ENCODE measurements at places on chromosomes 6 and 20. TPM values are rescaled to one million over a fixed set of nuclear protein-coding genes. Genes with fewer than 3 reads are reported as not detected.

GRCh38 chr6:15329197-15329671, 83.4 kb downstream of the JARID2 start:
- DNase-seq, result no peak

GRCh38 chr6:25346064-25346463, 66.9 kb downstream of the CARMIL1 start:
- no peak for DNase-seq

DNA sequence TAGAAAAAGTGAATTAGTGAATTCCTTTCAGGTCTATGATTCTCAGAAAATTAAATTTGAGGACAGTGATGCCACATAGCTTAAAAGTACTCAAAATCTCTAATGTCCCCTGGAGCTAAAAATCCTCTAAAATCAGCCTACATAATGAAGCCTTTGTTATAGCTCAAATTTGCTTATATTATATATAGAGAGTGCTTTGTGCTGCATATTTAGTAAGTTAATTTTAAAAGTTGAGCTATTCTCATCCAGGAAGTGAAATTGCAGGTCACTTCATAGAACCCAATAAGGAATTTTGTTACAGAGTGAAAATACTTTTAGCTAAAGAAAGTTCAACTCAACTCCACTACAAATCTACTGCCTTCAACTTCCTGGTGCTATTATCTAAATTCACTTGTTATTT, 507.5 kb upstream of the MAP3K7 start:
- no peak for DNase-seq

DNA sequence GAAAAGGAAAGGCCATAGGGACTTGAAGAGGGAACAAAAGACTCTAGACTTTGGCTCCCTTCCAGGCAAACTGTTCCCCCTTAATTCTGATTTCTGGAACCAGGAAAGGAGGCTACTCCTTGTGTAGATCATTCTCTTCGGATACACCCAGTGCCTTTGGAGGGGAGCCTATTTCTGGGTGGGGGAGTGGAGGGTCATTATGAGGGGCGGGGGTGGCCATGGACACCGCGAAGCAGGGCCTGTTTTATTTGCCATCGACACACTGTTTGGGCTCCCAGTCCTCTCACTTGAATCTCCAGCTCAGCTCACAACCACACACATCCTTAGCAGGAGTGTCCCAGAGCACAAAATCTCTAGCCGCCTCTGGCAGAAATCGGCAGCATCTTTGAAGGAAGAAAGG, 132.3 kb downstream of the PXDC1 start:
- no peak for DNase-seq

GRCh38 chr6:93678841-93679454, 259.6 kb upstream of the EPHA7 start:
- no peak for DNase-seq

DNA sequence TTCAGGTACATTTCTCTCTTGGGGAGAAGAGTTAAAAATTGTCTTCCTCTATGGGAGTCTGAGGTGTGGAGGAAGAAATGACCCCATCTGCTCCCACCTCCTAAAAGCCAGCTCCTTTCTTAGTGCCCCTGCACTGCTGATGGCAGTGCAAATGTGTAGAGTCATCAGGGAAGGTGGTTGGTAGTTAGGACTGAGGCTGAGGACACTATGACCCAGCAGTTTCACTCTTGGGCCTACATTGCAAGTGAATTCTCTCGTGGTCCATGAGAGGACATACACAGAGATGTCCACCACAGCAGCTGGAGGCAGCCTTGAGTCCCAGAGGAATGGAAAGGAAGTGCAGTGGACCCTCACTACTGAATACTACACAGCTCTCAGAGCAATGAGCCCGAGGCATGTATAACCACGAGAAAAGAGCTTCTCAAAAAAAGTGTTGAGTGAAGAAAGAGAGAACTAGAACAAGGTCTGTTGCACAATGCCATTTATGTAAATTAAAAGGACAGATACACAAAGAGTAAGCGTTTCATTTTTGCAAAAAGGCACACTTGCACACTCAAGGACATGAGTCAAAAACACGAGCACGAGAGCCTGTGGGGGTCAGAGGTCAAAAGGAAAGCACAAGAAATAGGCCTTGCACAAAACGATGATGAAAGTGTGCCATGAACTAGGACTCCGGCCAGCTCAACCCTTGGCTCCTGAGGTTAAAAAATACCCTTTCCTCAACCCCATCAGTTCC, 308.2 kb upstream of the PRND start:
- no peak for DNase-seq

GRCh38 chr6:157579467-157580031, 198.6 kb downstream of the ZDHHC14 start:
- no peak for DNase-seq

DNA sequence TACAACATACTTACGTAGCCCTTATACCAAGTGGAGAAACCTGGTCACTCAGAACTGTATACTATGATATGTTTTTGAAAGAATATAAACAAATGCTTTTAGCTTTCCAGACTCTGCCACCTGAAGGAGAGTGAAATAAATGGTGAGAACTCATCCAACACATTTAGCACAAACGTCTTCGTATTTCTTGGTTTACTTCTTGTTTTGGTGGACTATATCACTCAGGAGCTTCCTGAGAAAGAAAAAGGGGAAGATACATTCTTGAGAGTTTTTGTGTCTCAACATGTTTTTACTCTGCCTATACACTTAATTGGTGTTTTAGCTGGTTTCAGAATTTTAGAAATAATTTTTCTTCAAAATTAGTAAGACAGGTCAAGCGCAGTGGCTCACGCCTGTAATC, 19.4 kb upstream of the CTAGE9 start:
- DNase-seq, result no peak

DNA sequence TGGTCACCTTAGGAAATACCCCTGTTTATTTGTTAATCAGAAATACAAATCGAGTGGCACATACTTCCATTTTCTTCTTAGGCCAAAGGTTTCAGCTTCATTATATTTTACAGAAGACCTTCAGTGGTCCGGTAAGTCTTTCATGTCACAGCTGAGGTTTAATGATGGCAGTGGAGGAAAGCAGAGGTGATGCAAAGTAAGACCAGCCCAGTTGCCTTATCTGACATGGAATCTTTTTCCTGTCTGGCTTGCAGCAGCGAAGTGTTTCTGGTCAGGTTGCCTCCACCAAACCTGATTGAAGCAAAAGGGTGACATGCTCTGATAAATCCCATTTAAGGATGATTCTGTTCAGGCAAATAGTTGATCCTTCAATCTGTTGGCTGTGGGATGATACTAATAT, 100.0 kb downstream of the PRDM1 start:
- DNase-seq, result peak; percentile 41

GRCh38 chr20:5316188-5317158, at the start of gene PROKR2:
TSS of gene PROKR2 (minus strand) at chr20:5316954. CDS start at chr20:5314369, 2,585 bp downstream.
- DNase-seq, result peak; percentile 56

GRCh38 chr6:7939184-7939863, 28.7 kb upstream of the TXNDC5 start:
- DNase-seq, result no peak

DNA sequence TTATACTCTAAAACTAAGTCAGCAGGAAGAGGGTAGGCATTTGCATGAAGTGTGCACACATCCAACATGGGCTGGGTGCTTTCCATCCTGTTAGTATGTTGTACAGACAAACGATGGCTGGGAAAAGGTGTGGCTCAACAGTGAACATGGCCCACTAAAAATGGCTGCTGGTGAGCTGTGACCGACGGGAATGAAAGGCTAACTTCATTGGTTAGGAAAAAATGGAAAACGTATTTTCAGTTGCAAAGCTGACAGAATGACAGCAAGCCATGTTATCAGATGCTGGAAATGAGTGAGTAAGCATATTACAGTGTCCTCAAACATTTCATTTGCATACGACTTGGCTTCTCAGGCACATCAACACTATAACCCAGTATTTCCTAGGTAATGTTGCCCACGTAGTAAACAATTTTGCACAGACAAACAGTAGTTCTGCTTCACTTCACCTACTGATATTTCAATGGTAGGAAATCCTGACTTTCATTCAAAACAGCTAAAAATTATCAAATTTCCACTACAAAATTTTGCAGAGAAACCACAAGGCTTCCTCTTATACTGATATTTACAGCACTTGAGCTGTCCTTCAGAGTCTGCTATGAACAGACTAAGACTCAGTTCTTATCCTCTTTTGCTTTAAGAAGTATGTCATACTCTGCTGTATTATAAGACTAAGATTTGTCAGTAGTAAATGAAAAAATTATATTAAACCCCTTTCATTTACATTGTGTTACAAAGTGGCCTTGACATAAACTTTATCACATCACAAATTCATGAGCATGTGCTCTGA, 98.9 kb downstream of the IRF4 start:
- DNase-seq, result peak; percentile 59

GRCh38 chr6:37985355-37985754, 165.8 kb downstream of the ZFAND3 start:
- peak; percentile 83 for DNase-seq

DNA sequence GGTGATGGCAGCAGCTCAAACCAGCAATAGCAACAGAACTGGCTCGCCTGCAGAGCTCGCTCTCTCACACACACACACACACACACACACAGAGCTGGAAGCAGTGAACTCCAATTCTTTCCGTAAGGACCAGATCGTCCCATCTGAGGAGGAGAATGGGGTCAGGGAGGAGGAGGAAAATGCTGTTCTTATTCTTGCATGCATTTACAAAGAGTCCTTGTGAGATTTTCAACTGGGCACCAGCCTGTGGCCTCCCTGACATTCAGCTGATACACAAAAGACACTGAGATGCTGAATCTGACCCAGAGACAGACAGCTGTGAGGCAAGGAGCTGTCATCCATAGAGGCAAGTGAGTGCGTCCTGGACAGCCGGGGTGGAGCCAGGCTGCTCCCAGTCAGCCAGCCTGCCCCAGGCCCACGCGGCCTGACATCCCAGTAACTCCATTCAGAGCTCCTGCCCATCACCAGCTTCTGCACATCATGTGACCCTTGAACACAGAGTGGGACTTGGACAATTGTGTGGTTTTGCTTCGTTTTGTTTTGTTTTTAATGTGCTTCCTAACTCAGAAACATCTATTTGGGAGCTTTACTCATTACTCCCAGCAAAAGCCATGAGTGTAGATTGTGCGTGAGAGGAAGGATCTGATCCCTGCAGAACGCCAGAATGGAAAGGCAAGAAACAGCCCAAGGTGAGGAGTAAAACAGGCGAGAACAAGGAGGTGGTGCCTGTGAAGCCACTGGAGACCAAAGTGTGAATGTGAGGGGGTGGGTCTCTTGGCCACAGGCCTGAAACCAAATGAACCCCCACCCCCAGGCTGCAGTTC, 2.1 kb downstream of the SERPINB9 start:
- peak; percentile 22 for DNase-seq

- no peak for DNase-seq
Measured at GRCh38 chr6:26743941-26744699, 84.6 kb upstream of the ZNF322 start.

- no peak for DNase-seq
Measured at GRCh38 chr20:61041481-61041880, 210.6 kb upstream of the CDH4 start.

- no peak for DNase-seq
Measured at GRCh38 chr6:119361209-119361608, 11.6 kb upstream of the MAN1A1 start.

- no peak for DNase-seq
Measured at GRCh38 chr6:139275279-139276055, 16.3 kb downstream of the TXLNB start.

DNA sequence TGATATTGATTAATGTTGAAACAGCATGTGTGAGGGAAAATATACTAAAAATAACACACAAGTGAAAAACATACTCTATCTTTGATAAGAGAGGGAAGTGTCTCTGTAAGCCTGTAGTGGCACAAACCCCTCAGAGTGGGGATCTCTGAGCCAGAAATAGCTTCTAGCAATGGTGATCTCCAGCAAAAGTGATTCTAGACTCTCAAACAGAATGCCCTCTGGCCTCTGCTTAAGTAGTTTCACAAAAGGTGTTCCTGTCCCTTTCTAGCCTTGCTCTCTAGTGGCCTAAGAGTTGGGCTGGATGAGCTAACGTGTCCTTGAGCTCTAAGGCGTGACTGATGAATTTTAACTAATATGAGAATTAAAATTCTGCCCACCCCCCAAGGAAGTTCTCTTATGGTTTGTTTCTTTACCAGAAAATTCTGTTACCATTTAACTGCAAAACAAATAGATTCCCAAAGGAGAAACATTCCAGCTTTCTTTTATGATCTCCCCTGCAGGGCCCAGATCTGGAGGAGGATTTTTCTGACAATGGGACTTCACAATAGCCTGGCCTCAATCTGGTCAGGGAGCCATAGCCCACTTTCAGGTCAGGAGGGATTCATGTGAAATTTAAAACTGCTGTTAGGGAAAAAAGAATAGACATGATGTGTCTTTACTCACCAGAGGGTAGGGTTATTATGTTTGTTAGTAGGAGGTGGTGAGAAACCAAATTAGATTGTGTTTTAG, 182.5 kb upstream of the LAMP5 start:
- no peak for DNase-seq

GRCh38 chr20:24879875-24880274, 69.2 kb upstream of the CST7 start:
- no peak for DNase-seq

- DNase-seq, result no peak
Measured at GRCh38 chr20:51884561-51884960, 82.2 kb upstream of the SALL4 start.

DNA sequence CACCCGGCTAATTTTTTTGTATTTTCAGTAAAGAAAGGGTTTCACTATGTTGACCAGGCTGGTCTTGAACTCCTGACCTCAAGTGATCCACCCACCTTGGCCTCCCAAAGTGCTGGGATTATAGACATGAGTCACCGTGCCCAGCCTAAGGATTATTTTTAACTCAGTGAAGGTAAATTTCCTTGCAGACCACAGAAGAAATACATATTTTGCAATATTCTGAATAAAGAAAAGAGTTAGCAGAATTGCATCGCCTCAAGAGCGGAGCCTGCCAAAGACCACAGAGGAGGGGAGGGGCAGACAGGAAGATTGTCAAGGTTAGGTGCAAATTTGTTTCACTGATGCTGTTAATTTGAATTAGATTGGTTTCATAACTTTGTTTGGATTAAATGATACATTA, 47.4 kb downstream of the SOD2 start:
- no peak for DNase-seq

GRCh38 chr20:52859156-52859876, 112.8 kb upstream of the TSHZ2 start:
- DNase-seq, result no peak

DNA sequence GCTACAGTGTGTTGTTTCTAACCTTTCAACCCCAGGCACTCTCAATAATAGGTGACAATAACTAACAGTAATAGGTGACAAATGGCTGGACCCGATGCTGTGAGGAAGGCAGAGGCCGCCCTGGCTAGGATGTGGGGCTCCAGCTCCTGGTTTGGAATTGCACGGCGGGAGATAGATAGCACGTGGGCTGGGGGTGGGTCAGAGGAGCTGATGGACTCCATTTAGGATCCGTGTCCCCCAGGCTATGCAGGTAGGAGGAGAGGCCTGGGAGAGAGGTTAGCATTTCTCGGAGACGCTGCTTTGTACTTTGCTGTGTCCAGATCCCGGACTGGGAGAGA, 61.4 kb downstream of the EZR start:
- DNase-seq, result no peak

Gene KCNQ2
- total RNA-seq, result not detected

Gene NOX3
- not detected for total RNA-seq

Gene FRK
- 0.04 TPM for total RNA-seq

Gene SOX4
- total RNA-seq, result 1.6 TPM

Gene DCBLD1
- 2.3 TPM for total RNA-seq

Gene TSBP1
- total RNA-seq, result not detected

Gene SMOC2
- total RNA-seq, result not detected

Gene BMP5
- not detected for total RNA-seq

Gene TAAR8
- not detected for total RNA-seq

Gene PSORS1C1
- total RNA-seq, result not detected

Gene NMBR
- not detected for total RNA-seq

Gene FERMT1
- total RNA-seq, result 0.52 TPM

Gene ADNP
- 60.0 TPM for total RNA-seq

Gene F13A1
- total RNA-seq, result not detected

All from activated CD8-positive, alpha-beta T cell treated with anti-CD3 and anti-CD28 coated beads for 36 hours (primary cell).